Stimulated activated CD4-positive, alpha-beta T cell treated with anti-CD3 and anti-CD28 coated beads, Interleukin-1b, Interleukin-23, amount 100 ng/mL, for 1 hour (primary cell): ENCODE measurements at places on chromosomes 12 and 14.

- no peak for DNase-seq
Measured at GRCh38 chr14:85607651-85608081, 77.7 kb downstream of the FLRT2 start.

GRCh38 chr14:103623883-103624482 is 5.0 kb upstream of the KLC1 start:
- DNase-seq, result no peak

- no peak for DNase-seq
Measured at GRCh38 chr12:7695566-7696197, at the start of gene GDF3. GDF3 (minus strand) TSS chr12:7695775; CDS start chr12:7695728, 47 bp downstream.

DNA sequence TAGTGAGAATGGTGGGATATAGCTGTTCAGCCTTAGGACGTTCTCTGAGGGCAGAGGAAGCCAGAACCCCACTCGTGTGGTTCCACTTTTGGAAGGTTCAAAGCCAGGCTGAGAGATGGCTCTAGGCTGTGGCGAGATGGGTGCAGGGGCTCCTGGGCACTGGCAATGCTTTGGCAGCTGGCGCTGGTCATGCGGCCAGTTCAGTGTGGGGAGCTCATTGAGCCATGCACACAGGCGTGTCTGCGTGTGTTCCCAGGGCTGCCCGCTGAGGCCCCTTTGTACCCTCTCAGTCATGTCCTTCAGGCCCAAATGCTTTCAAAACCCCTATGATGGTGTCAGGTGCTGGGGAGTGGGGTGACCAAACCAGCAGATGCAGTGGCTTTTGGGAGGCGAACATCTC is 1.7 kb downstream of the TEX22 start:
- no peak for DNase-seq

DNA sequence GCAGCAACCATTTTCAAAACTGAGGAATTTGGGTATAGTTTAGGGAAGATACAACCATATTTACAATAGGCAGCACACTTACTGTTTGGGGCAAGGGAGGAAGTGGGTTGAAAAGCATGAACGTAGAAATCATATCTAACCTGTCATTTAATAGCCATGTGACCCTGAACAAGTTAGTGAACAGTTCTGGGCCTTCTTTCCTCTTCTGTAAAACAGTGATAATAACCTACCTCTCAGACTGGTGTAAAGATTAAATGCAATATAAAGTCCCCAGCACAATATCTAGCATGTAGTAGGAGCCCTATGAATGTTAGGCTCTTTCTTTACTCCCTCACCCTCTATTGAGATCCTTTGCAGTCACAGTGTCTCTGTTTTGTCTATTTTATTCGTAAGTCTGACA is 33.5 kb downstream of the A2ML1 start:
- DNase-seq, result no peak

DNA sequence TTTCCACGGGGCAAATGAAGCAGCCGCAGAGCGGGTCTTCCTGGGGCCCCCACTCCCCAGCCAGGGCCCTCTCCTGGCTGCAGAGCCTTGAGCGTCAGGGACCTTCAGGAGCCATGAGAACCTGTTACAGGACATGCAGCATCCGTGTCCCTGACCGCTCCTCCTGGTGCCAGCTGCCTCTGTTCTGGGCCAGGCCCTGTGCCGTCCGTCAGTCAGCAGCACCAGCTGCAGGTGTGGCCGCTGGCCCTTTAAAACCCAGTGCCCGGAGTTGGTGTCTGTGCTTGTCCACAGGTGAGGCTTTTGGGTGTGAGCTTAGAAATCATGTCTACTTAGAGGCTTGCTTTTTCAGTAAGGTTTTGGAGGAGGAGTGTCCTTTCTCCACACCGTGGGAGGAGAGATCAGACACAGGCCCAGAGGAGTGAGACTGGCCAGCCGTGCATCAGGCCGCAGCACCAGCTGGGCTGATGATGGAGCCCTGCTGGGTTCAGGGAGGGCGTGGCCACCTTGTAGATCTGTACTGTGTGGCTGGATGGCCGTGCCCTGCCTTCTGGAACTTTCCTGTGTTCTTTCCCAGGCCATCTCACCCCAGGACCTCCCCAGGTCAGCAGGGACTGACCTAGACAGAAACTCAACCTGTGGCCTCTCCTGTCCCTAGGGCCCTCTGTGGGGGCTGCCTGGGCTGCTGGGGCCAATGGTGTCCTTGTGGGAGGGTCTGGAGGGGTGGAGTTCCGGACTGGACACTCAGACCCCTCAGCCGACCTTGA is 27.1 kb downstream of the AACS start:
- no peak for DNase-seq

- no peak for DNase-seq
Measured at GRCh38 chr12:88650715-88651114, 70.4 kb upstream of the KITLG start.

DNA sequence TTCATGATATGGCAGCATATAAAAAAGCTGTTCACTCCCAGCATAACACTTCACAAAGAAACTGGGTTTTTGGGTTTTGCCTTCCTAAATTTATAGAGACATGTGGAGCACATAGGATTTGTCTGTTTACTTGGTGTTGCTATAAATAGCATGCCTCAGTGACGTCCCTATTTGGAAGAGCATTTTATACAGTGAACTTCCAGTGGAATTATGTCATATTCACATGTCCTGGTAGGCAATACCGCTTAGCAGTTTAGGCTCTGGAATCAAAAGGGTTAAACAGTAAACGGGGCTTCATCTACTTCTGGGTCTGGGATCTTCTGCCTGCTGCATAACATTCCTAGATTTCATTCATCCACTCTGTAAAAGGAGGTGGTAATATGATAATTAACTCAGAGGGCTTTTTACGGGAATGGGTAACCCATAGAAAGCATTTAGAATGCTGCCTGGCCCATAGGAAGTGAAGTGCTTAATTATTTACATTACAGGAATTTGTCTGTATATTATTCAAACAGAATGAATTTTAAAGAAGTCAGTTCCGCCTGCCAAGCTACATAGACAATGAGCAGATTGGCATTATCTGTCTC is 396.1 kb downstream of the TMTC2 start:
- DNase-seq, result no peak

- DNase-seq, result no peak
Measured at GRCh38 chr14:91324606-91325575, 80.4 kb upstream of the GPR68 start.

DNA sequence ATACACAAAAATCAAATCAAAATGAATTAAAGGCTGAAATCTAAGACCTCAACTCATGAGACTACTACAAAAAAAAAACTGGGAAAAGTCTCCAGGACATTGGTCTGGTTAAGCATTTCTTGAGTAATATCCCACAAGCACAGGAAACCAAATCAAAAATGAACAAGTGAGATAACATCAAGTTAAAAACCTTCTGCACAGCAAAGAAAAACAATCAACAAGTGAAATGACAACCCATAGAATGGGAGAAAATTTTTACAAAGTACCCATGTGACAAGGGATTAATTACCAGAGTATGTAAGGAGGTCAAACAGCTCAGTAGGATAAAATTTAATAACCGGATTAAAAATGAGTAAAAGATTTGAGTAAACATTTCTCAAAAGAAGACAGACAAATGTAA is 338.7 kb downstream of the SLC16A7 start:
- DNase-seq, result no peak

GRCh38 chr12:66055837-66056319 is 74.7 kb downstream of the LLPH start:
- no peak for DNase-seq

GRCh38 chr14:98408713-98409112 is 863.3 kb downstream of the BCL11B start:
- no peak for DNase-seq

- DNase-seq, result no peak
Measured at GRCh38 chr14:103418481-103418818, 33.2 kb downstream of the MARK3 start.

- DNase-seq, result no peak
Measured at GRCh38 chr14:39230416-39231035, 3.2 kb upstream of the MIA2 start.

DNA sequence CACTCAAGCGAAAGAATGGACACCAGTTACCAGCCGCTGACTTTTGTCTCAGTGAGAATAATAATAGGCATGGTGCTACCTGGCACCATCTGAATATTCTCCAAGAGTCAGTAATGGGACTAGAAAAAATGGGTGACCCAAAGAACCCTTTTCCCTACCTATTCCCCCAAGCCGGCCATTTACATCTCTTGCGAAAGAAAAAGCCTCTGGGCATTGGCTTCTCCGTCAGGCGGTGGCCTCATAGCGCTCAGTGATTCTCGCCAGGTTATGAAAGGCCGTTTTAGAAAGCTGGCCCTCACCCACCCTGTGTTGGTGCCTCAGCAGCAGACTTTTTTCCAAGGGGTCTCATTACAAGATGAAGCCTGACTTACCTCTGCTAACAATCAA is 523 bp upstream of the SLC6A15 start:
- DNase-seq, result no peak

- DNase-seq, result no peak
Measured at GRCh38 chr12:27572486-27573255, 48.7 kb downstream of the PPFIBP1 start.

DNA sequence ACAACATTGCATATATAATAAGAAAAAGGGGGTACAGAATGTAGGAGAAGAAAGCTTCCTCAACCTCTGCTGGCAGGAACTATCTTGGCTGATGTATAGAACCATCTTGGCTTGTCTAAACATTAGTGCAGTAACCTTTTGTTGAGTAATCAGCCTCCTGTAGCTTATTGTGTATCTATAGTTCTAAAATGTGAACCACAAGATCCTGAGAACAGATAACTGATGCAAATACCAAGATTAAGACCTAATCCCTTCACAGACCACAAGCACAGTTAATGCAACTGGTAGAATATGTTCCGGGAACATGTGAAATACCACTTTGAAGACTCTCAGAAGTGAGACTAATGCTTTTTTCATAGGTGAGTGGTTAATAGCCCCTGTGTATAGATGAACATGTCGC is 50.7 kb upstream of the KCNC2 start:
- no peak for DNase-seq

DNA sequence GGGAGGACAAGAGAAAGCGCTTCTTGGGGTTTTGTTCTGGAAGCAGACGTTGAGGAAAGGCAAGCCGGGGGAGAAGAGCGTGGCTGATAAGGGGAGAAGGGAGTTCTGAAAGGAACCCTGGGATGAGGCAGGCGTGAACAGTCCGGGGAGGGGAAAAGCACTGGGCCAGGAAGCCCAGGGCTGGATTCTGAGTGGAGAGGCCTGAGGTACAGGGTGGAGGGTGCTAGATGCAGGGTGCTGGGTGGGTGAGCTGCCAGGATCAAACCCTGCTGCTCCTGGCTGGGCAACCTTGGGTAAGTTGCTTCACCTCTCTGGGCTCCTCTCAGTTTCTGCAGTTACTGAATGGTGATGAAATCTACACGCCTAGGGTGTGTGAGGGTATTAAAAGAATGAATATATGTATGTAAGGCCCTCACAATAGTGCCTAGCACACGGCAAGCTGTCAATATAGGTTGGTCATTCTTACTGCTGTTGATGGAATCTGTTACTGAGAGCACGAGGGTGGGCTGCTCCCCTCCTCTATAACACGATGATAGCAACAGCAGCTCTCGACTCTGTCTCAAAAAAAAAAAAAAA is 138.5 kb downstream of the RBM19 start:
- no peak for DNase-seq

- DNase-seq, result no peak
Measured at GRCh38 chr14:62253911-62254310, 491.7 kb downstream of the SNAPC1 start.

GRCh38 chr14:95361373-95362137 is 41.8 kb upstream of the CLMN start:
- DNase-seq, result peak; percentile 14

- DNase-seq, result no peak
Measured at GRCh38 chr12:107818984-107819383, 44.5 kb downstream of the ASCL4 start.

GRCh38 chr14:73809391-73809790 is 42.2 kb upstream of the PTGR2 start:
- no peak for DNase-seq

GRCh38 chr12:70094467-70094866 is 148.8 kb upstream of the CNOT2 start:
- no peak for DNase-seq

- DNase-seq, result no peak
Measured at GRCh38 chr14:72128629-72129028, 196.4 kb downstream of the RGS6 start.

- DNase-seq, result no peak
Measured at GRCh38 chr12:24615967-24616411, 332.9 kb downstream of the BCAT1 start.

GRCh38 chr14:73741386-73741875 is 27.2 kb upstream of the PNMA1 start:
- no peak for DNase-seq

DNA sequence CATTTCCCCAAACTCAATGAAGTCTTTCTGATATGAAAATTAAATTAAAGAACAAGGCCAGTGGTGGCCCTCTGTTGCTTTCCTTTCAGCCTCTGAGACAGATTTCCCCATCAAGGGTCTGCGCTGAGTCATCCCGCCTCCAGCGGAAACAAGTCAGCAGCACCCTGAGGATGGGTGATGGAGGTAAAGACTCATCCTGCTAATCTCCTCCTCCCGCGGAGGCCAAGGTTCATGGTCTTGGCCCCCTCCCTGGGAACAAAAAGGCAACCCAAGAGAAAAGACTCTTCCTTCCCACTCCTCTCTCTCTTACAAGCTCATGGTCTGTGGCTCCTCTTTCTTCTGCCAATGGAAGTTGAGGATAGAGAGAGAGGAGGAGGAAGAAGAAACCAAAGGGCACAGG is 9.0 kb upstream of the NUMB start:
- DNase-seq, result peak; percentile 44

- no peak for DNase-seq
Measured at GRCh38 chr14:61129168-61129745, 148.2 kb downstream of the SLC38A6 start.
